ENCODE measurements at places on chromosomes 5 and 9.

DNA sequence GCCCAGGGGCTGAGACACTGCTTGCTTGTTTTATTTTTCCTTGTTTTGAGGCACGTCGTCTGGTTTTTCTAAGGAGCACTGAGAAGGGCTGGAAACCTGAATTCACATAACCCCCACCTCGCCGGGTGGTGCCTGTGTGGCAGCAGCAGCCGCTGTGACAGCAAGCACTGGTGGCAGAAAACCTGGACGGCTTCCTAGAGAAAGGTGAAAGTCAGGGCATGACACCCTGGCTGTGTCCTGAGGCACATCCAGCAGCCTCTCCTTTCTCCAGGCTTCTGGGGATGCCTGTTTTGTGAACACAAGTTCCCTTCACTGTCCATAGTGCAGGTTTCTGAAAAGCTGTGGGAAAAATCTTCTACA lies 29.2 kb downstream of the MRPL36 start:
- DNase-seq, result no peak

DNA sequence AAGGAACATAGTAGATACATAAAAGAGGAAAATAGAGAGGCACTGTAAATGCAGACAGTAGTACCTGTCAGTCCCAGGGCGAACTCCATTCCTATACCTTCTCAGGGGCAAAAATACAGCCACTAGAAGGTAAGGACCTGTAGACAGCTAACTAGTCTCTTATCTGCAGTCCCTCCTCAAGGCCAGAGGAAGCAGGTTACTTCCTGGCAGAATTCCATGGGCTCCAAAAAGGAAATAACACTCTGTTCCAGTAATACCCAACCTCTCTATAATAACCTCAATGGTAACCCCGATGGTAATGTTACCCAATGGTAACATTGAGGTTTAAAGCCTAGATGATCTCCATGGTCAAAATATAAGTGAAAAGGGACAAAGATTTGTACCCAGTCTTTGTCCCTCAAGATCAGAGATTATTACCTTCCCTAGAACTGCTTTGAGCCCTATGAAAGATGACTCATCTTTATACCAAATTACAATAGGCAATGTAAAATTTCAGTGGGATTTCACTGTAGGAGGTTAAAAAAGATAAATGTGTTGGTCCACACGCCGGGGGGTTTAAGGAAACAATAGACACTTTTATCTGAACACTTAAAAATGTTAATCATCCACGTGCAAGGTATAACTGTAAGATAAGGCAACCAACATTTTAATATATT lies 113.0 kb downstream of the DENND1A start:
- no peak for DNase-seq

- DNase-seq, result peak; percentile 84
These were observed 75.8 kb downstream of the OXCT1 start for GRCh38 chr5:41794471-41794870.

- DNase-seq, result no peak
These were observed 9.8 kb downstream of the CD74 start for GRCh38 chr5:150402901-150403342.

- DNase-seq, result peak; percentile 52
These were observed 233.6 kb upstream of the SLC24A2 start for GRCh38 chr9:20022410-20022809.

DNA sequence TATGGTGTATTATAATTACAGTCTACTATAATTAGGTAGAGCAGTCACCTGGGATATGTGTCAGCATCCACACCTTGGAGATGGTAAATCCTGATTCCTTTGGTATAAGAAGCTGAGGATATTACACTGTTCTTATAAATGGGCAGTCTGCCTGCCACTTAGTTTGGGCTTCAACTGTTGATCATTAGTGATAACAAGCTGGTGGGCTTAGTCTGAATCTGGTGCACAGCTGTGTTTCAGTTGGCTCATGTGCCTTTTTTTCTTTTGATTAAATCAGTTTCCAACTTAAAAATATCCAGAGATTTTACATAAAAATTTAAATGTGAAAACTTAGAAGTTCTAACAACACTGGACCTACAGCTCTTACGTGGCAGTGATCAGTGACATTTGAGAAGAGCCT lies 21.2 kb downstream of the LVRN start:
- no peak for DNase-seq

DNA sequence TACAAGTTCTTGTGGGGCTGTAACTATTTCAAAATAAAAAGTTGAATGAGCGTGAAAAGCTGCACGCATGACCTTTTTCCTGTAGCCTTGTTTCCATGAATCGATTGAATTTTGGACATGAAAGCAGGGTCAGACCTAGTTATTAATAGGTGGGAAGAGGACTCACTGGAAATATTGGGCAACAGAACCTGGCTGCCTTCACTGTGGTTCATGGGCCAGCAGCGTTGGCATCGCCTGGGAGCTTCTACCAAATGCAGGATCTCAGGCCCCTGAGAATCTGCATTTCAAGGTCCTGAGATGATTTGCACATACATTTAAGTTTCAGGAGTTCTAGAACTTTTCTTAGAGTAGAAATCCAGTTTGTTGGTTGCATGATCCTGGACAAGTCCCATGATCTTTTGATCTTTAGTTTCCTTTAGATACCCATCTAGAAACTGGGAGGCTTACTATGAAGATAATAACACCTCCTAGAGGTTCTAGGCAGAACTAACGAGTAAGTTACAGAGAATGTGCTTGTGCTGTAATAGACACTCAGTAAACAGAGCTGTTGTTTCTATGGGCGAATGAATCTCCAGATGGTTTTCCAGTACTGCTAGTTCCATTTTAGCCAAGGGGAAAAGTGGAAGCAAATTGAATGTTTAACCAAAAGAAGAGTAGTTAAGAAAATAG lies 12.4 kb downstream of the ANKRD33B start:
- DNase-seq, result no peak

GRCh38 chr5:83553000-83553486 lies 81.5 kb downstream of the VCAN start:
- DNase-seq, result no peak

DNA sequence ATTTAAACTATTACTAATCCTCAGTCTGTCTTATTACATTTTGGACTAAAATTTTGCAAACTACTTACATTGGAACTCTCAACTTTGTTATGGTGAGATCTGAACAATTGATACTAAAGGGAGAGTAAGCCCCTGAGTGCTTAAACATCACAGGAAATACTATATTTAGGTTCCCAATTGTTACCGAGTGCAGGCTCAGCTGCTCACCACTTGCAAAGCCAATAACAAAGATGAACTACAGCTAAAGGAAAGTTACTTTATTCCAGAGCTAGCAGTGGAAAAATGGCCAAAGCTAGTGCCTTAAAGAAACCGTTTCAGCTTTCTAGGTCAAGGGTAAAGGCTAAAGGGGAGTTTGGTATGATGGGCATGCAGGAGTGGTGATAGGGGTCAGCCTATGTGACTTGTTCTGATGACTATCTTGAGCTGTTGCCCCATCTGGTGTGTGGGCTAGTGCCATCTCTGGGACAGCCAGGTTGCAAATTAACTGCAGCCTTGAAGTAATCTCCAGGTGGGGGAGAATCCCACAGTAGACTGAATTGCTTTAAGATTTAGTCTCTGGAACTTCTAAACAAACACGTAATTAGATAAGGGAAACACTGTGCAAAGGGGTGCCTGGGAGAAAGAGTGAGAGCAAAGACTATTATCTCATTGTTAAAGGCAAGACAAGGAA lies 7.8 kb upstream of the NDUFB6 start:
- DNase-seq, result no peak

DNA sequence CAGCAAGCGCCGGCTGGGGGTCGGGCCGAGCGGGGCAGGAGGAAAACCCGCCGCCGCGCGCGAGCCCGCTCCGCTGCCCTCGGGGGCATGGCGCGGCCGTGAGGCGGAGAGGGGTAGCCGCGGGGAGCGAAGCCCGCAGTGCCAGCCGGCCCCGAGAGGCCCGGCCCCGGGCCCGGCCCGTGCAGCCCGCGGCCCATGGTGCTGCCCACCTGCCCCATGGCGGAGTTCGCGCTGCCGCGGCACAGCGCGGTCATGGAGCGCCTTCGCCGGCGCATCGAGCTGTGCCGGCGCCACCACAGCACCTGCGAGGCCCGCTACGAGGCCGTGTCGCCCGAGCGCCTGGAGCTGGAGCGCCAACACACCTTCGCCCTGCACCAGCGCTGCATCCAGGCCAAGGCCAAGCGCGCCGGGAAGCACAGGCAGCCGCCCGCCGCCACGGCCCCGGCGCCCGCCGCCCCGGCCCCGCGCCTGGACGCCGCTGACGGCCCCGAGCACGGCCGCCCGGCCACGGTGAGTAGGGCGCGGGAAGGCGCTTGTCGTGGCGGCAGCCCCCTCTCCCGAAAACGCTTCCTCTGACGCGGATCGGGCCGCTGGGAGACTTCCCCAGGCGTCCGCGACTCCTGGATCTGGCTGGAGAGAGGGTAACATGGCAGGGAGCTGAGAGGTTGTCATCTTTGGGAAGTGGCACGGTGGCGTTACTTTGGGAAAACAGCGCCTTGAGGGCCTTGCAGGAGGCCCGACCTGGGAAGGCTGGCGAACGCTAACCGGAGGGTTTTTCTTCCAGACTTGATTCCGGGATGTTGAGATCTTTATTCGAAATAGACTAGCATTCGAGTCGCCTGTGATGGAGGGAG lies 523 bp downstream of the MAML1 start:
- peak; percentile 16 for DNase-seq

GRCh38 chr9:27750566-27750965 lies 177.3 kb upstream of the C9orf72 start:
- no peak for DNase-seq

GRCh38 chr5:66273121-66273520 lies 129.0 kb downstream of the SREK1 start:
- no peak for DNase-seq

DNA sequence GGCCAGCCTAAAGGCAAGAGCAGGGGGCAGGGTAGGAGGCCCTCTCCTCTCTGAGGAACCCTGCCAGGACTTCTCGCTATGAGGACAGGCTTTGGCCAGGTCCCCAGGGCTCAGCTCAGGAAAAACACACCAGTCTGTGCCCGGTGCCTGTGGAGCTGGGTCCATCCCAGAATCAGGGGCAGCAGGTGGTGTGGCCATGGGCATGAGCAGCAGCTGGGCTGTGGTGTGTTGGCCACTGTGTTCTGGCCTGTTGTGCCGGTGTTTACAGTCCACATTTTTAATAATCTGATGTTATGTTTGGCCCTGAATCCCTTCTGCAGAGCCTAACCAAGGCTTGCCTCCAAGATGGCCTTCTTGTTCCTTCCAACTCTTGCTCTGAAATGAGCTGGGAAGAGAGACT lies 77.0 kb downstream of the FGF18 start:
- no peak for DNase-seq

- no peak for DNase-seq
These were observed 163.1 kb downstream of the PAX5 start for GRCh38 chr9:36870960-36871359.

- DNase-seq, result no peak
These were observed 53.9 kb upstream of the ZFR start for GRCh38 chr5:32498484-32498883.

GRCh38 chr5:64166201-64166959 lies 737 bp downstream of the RNF180 start:
- DNase-seq, result no peak

All from HFFc6 (cell line).